ENCODE measurements at places on chromosomes 4 and X. TPM values are rescaled to one million over a fixed set of nuclear protein-coding genes. Genes with fewer than 3 reads are reported as not detected.

The FANCB gene
- total RNA-seq, result 0.49 TPM

The GPR50 gene
- total RNA-seq, result not detected

The FHL1 gene
- 76.8 TPM for total RNA-seq

The CXCL10 gene
- total RNA-seq, result not detected

The PSAPL1 gene
- total RNA-seq, result under 0.01 TPM

All from cardiac ventricle fibroblast (primary cell).